ENCODE measurements at places on chromosomes 12 and 14.

GRCh38 chr12:54215989-54216796 is 27.4 kb upstream of the SMUG1 start:
- no peak for DNase-seq

- DNase-seq = no peak
Measured at GRCh38 chr14:93947282-93947681, 20.1 kb downstream of the FAM181A start.

DNA sequence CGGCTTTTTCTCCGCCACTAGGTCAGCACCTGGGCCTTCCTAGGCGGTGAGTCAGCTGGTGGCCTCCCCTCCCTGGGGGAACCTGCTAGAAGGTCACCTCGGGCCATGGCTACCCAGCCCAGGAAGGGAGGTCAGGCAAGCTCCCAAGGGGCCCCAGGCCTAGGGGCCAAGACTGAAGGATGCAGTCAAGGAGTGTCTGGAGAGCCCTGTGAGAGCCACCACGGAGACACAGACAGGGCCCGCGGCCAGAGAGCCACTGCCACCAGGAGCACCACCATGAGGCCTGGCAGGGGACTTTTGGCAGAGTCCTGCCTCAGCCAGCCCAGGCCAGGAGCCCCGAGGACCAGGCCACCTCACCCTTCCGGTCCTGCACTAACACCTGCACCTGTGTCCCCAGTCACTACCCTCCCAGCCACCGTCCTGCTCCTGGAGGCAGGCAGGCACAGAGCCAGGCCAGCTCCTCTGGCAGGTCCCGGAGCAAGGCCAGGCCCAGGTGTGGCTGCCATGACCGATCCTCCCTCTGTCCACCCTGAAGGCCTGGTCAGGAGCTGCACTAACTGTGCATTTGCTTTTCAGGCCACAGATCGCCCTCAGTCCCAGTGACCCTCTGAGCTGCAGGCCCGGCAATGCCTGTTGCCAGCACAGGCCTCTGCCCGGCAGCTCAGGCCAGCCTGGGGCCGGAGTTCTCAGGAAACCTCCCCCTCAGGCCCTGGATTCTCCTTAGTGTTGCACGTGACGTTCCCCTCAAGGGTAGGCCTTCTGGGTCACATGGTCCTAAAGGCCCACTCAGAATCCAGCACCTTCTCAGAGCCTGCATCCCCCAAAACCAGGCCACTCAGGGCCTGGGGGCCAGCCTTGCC is 6.9 kb downstream of the PHETA1 start:
- no peak for DNase-seq

GRCh38 chr12:113445544-113446171 is 23.5 kb downstream of the SDSL start:
- no peak for DNase-seq

GRCh38 chr14:105398726-105399465 is 558 bp downstream of the TEX22 start:
- no peak for DNase-seq

- no peak for DNase-seq
Measured at GRCh38 chr12:103207936-103208335, 250.5 kb downstream of the ASCL1 start.

DNA sequence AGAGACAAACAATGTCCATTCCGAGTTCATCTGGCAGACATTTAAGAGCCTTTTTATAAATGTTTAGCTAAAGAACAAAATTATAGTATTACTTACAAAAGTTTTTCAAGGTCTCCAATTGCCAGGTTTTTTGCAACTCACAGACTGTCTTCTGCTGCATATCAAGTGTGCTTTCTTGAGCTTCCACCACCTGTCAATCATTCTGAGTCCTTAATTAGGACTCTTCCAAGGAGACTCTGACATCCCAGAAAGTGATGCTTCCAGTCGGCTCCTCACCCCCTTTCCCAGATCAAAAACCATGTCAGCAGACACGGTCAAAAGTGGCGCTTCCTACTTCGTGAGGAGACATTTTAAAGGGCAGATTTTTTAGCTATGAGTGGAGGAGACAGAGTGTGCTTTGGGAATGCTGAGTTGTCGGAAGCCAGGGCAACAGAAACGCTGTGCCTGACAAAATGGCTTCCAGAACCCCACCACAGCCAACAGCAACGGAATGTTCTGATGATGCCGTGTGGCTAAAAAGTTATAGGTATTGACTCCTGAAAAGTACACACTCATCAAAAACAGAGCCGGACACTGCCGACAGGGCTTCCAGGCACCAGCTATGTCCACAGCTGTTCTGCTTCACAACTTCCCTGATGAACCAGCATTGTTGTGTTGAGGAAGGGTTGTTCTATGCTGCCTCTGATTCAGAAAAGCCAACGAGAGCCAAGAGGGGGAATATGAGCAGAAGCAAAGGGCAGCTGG is 116.1 kb upstream of the SLC35F4 start:
- no peak for DNase-seq

GRCh38 chr14:106185837-106186233 is 659.5 kb downstream of the TMEM121 start:
- no peak for DNase-seq

DNA sequence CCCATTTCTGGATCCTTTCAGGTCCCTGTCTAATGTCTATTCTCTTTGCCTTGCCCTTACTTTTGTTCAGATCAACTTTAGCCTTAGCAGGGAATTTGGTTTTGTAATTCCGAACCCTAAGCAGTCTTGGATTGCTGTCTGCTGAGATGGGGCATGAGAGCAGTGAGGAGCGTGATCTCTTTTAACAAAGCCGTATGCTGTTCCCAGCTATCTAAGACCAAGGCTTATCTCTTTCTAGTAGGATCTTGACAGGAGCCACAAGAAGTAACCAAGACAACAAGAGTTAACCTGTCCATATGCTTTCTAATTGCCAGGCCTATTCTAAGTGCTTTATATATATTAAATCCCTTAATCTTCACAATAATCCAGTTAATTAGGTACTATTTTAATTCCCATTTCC is 4.5 kb upstream of the DHRS7 start:
- no peak for DNase-seq

DNA sequence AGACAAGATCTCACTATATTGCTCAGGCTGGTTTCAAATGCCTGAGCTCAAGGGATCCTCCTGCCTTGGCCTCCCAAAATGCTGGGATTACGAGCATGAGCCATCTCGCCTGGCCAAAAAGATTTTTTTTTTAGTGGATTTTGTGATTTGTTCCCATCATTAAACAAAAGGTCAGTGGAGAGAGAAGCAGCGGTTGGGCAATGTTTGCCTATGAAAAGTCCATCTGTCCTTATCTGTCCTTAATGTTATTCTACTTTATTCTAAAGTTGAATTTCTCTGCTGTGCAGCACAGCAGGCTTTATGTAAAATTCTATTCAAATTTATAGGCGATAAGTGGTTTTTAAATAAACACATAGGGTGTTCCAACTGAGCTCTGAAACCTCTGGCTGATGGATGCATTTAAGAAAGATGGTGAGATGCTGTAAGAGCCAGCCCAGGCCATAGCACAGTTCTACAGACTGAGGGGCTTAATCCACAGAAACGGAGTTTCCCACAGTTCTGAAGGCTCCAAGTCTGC is 18.8 kb downstream of the HCAR2 start:
- peak; percentile 72 for DNase-seq

DNA sequence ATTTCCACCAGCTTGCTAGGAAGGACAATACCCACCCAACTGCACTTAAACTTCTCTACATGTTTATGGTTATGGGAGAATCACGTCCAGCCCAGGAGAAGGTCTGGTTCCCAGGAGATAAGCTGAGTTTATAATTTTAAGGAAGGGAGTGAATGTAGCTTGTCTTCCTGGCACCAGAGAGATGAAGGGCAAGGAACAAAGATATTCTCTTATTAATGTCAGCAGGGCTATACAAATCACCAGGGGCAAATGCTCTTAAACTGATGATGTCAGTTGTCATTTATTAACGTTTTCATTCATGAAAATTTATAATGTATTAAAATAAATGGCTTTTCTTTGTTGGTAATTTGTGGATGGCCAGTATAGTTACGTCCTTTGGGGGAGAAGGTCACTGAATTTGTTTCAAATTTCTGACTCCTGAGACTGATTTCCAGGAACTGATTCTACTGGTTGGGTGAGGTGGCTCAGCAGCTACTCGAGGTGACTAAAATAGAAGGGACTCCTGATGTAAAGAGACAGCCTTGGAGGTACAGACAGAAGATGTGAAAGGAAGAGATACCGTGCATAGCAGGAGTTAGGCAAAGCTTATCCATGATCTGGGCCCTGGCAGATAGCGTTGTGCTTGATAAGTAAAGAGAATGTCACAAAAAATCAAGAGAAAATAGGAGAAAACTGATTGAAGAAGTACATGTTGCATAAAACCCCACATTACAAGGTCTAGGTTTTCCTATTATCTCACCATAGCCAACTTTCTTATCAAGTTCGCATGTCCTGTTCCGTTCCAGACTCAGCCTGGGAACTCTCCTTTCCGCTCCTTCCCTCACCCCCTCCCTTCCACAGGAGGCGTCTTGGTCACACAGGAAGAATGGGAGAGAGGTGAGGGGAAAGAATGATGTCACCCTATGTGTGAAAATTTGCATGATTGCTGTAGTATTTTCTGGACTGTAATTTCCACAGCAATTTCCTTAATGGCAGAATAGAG is 367.1 kb upstream of the FAR2 start:
- DNase-seq = no peak

- DNase-seq = no peak
Measured at GRCh38 chr14:54797556-54797955, 105.1 kb downstream of the GCH1 start.

DNA sequence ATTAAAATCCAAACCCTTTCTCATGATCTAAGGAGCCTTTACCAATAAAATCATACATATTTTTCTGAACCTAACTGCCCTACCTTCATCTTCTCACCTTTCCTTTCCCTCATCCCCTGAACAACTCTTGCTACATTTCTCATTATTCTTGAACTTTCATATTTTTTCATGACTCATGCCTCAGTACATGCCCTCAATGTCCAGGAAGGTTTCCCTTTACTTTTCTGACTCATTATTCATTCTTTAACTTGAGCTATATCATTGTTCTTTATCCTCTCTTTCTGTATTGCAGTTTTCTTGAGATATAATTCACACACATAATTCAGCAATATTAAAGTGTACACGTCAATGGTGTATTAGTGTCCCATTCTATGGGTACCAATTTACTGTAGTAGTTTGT is 231.0 kb downstream of the ALG10B start:
- DNase-seq = no peak

DNA sequence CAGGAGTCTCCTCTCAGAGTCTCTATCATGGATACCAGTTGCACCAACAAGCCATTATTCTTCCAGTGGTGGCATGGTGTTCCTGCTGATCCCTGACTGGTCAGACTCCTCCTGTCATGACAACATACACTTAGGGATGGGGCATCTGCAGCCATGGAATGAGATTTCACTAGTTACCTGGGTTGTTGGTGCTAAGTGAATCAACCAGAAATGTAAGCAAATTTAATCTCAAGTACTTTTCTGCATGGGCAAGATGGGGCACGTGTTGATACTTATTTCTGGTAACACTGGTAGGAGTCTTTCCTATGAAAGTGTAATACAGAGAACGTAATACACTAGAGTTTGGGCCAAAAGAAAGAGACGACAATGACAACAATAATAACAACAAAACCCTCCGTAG is 211.5 kb upstream of the FOXN3 start:
- DNase-seq = no peak

DNA sequence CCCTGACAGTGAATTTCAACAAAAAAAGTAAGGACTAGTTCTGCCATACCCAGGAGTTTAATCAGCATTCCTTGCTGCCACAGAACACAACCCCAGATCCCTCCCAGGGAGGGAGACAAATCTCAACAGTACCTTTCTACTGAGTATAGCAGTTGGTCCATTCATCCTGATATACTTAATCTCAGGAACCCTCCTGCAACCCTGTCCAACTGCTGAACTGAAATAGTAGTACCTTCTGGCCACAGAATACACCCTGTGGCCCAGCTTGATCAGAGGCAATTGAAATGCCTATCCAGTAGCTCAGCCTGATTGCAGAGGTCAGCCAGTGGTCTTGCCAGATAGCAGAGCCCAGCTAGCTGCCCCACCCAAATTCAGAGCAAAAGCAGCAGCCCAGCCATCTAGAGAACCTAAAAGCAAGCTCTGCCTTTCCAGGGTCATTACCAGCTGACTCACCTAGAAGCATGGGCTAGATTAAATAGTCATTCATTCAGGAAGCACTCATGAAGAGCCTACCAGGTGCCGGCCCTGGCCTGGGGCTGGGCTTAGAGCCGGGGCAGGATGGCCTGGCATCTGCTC is 40.0 kb upstream of the RHOJ start:
- DNase-seq = no peak

DNA sequence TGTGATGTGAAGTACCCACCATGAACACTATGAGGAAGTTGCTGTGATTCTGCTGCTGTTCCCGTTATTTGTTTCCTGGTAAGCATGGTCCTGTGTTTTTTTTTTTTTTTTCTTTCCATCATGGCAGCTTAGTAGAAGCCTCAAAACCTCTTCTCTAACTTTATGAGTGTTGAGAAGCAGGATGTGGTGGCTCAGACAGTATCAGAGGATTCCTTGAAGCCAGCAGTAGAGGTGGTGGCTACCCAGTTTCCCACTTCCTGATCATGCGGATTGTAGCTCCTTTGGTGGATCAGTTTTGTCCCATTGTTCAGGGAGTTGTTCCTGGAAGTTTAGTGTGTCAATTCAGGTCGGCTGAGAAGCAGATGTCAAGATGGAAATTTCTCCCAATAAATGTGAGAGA is 175.8 kb downstream of the ATP23 start:
- DNase-seq = no peak

GRCh38 chr12:31322801-31323207 is 3.1 kb downstream of the SINHCAF start:
- DNase-seq = no peak

All from NCI-H526 treated with DMSO at 0.1 percent for 48 hours (cell line).